Activated CD4-positive, alpha-beta T cell treated with anti-CD3 and anti-CD28 coated beads, Interleukin-2, amount 50 U/mL, for 24 hours (primary cell): ENCODE measurements at places on chromosomes 3 and 15.

DNA sequence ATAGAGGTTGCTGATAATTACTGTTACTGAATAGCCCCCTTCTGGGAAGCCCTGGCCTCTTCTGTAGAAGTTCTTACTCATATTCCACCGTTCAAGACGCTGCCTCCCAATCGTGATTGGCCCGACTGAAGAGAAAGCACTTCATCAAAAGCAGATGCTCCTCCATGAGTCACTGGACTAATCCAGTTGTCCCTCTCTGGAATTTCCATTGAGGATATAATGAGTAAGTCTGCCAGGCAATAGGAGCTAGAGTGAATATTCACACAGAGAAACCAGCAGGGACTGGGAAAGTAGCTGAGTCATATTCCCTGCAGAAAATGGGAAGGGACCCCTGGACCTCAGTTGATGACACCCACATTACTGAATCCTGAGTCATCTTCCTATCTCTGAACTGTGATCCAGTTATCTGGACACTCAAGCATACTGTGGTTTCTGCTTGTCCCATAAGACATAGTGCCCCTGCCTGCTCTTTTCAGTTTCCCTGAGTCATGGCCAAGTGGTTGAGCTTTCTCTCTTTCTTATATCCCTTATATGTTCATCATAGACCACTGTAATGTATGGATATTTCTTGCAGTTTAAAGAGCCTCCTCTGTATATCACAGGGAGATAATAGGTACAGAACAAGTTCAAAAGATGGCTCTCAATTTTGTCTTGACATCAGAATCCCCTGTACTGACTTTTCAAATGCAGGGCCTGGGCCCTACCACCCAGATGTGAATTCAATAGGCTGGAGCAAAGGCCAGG, 151.2 kb upstream of the CDIN1 start:
- DNase-seq, result no peak

DNA sequence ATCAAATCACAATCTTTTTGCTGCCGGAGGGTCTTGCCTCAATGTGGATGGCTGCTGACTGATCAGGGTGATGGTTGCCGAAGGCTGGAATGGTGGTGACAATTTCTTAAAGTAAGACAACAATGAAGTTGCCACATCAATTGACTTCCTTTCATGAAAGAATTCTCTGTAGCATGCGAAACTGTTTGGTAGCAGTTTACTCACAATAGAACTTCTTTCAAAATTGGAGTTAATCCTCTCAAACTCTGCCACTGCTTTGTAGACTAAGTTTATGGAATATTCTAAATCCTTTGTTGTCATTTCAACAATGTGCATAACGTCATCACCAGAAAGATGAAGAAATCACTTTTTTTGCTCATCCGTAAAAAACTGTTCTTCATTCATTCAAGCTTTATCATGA, 65.8 kb downstream of the B3GNT5 start:
- no peak for DNase-seq

- no peak for DNase-seq
These were observed 1191.0 kb upstream of the ALCAM start for GRCh38 chr3:104175696-104176095.

DNA sequence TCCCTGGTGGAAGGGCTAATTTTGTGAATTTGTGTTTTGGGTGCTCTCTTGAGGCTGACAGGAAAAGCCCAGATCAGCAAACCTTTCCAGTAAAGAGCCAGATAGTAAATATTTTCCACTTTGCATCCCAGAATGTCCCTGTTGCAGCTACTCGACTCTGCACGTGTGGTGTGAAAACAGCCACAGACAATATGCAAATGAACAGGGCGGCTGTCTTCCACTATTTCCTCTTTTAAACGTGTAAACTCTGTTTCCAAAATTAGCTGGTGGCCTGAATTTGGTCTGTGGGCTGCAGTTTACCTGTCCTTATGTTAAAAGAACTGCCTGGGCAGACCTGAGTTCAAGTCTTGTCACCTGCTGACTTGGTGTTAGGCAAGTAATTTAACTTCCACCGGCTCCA, 202.7 kb downstream of the EDEM1 start:
- DNase-seq, result no peak

DNA sequence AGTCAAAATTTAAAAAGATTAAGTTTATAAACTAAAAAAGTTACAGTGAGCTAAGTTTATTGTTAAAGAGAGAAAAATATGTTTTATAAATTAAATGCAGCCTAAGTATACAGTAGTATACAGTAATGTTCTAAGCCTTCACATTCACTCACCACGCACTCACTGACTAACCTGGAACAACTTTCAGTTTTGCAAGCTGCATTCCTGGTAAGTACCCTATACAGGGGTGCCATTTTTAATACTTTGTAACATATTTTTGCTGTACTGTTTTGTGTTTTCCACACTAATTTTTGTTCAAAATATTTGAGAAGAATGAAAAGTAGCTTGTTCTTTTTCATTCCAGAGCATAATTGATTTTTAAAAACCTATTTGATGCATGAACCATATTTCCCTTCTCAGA, 524.9 kb downstream of the RBMS3 start:
- DNase-seq, result no peak
